ENCODE measurements at places on chromosomes 4 and X.

GRCh38 chrX:155027509-155028066, 944 bp downstream of the FUNDC2 start:
- peak; percentile 67 for DNase-seq

DNA sequence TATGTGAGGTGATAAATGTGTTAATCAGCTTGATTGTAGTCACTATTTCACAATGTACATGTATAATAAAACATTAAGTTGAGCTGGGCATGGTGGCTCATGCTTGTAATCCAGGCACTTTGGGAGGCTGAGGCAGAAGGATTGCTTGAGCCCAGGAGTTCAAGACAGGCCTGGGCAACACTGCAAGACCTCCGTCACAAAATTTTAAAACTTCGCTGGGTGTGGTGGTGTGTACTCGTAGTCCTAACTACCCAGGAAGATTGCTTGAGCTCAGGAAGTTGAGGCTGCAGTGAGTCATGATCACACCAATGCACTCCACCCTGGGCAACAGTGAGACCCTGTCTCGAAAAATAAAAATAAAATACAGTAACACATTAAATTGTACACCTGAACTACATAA, 20.1 kb downstream of the LYAR start:
- DNase-seq, result peak; percentile 42

- DNase-seq, result no peak
Observed at GRCh38 chr4:39522068-39522467, 5.2 kb downstream of the UGDH start.

DNA sequence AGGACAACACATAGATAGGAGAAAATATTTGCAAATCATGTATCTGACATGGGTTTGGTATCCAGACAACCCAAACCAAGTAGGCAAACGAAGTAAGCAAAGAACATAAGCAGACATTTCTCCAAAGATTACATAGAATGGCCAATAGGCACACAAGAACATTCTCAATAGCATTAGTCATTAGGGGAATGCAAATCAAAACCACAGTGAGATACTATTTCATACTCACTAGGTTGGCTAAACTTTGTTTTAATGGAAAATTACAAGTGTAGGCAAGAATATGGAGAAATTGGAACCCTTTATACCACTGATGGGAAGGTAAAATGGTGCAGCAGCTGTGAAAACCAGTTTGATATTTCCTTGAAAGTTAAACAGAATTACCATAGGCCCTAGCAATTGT, 74.7 kb downstream of the CHRNA9 start:
- DNase-seq, result peak; percentile 58

DNA sequence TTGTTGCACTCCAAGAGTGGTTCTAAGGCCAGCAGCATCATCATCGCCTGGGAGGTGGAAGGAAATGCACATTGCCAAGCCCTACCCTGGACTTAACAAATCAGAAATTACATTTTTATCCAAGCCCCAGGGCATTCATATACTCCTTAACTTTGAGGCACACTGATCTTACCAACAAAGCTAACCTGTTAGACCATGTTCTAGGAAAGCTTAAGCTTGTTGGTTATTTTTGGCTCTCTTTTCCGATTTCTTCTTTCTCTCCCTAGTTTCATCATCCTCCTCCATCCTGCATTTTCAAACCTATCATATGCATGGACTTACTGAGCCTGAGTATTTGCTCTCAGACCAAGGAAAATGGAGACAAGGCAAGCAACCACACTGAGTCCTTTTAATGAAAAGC, 133.4 kb downstream of the OPHN1 start:
- DNase-seq, result no peak

- DNase-seq, result peak; percentile 62
Observed at GRCh38 chr4:66558651-66559050, 888.4 kb upstream of the EPHA5 start.

GRCh38 chrX:84188320-84188834, 378 bp upstream of the RPS6KA6 start:
- peak; percentile 57 for DNase-seq

DNA sequence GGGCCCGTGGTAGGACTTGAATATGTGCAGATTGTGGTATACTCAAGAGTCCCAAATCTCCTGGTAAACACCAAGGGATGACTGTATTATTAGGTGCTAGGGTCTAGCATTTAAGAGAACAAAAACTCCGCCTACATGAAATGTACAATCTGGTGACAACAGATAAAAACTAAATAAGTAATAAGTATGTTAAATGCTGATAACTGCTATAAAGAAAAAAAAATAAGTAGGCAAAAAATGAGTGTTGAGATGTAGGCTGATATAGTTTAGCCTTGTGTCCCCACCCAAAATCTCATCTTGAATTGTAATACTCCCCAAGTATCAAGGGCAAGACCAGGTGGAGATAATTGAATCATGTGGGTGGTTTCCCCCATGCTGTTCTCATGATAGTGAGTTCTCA, 23.4 kb downstream of the OTUD4 start:
- no peak for DNase-seq

GRCh38 chrX:151402719-151403390, 5.8 kb downstream of the VMA21 start:
- DNase-seq, result no peak

GRCh38 chr4:61427099-61427817, 227.1 kb downstream of the ADGRL3 start:
- no peak for DNase-seq

DNA sequence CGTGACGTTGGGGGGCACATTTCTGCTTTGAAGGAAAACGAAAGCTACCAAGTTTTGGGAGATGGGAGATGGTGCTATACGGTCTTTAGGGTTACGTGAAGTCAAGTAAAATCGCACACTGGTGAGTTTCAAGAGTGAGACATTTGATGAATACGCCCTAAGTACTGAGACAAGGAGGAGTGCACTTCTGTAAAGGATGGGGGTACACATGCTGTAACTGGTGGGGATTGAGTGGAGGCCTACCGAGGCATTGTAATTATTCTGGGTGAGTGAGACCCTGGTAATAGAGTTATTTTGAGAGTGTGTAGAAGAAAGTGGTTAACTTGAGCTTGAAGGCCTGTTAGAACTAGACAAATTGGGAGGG, 536 bp downstream of the SH3BGRL start:
- peak; percentile 45 for DNase-seq

DNA sequence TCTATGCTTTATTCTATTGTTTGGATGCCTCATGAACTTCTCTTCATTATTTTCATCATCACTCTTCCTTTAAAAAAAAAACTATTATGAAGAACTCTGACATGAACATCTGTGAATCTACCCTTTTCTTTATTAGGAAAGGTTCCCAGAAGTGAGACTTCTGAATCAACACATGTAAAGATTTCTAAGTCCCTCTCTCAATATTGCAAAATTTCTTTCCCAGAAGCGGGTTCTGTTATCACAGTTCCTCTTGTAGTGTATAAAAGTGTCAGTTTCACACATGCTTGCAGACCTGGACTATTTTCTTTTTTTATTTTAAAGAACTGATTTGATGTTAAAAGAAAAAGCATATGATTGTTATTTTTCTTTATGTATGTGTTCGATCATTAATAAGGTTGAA, 330.8 kb upstream of the KLF3 start:
- DNase-seq, result no peak

DNA sequence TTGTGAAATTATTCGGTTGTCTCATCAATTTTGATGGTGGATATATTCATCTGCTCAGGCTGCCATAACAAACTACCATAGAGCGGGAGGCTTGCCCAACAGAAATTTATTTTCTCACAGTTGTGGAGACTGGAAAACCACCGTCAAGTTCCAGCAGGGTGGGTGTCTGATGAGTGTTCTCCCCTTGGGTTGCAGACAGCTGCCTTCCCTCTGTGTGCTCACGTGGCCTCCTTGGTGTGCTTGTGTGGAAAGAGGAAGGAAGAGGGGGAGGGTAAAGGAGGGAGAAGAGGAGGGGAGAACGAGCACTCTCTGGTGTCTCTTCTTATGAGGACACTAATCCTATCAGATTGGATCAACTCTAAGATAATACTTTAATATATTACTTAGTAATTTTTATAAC, 123.8 kb upstream of the TEX13D start:
- no peak for DNase-seq

GRCh38 chrX:1292575-1293290, 24.1 kb downstream of the CSF2RA start:
- DNase-seq, result no peak

GRCh38 chrX:39301036-39301435, 499.8 kb downstream of the MID1IP1 start:
- no peak for DNase-seq

DNA sequence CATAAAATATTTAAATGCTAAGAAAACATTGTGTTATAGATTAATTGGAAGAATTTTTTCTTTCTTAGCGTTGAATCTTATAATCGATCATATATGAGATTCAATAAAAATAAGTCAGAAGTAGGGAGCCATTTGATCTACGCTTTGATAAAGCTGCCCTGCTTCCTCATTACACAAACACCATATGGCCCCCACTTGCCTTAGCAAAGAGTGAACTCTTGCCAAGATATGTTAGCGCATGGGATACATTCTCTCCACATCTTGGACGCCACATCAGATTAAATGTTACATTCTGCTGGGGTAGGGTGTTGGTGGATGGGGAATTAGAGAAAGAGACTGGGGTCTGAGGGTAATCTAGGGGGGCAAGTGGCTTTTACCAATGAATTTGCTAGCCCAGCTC, 207.7 kb upstream of the MID1 start:
- no peak for DNase-seq

- DNase-seq, result no peak
Observed at GRCh38 chr4:139852612-139853269, 187.1 kb downstream of the MGST2 start.

GRCh38 chr4:142585411-142585810, 260.7 kb downstream of the INPP4B start:
- no peak for DNase-seq

- no peak for DNase-seq
Observed at GRCh38 chr4:17589355-17589754, 12.4 kb downstream of the LAP3 start.

- no peak for DNase-seq
Observed at GRCh38 chr4:40747207-40747835, 2.4 kb upstream of the NSUN7 start.

- DNase-seq, result peak; percentile 3
Observed at GRCh38 chr4:162274354-162274753, 110.6 kb upstream of the FSTL5 start.

GRCh38 chr4:46329118-46329976, 60.6 kb downstream of the GABRA2 start:
- DNase-seq, result peak; percentile 30

GRCh38 chr4:108078024-108078733, 88.5 kb downstream of the HADH start:
- no peak for DNase-seq

DNA sequence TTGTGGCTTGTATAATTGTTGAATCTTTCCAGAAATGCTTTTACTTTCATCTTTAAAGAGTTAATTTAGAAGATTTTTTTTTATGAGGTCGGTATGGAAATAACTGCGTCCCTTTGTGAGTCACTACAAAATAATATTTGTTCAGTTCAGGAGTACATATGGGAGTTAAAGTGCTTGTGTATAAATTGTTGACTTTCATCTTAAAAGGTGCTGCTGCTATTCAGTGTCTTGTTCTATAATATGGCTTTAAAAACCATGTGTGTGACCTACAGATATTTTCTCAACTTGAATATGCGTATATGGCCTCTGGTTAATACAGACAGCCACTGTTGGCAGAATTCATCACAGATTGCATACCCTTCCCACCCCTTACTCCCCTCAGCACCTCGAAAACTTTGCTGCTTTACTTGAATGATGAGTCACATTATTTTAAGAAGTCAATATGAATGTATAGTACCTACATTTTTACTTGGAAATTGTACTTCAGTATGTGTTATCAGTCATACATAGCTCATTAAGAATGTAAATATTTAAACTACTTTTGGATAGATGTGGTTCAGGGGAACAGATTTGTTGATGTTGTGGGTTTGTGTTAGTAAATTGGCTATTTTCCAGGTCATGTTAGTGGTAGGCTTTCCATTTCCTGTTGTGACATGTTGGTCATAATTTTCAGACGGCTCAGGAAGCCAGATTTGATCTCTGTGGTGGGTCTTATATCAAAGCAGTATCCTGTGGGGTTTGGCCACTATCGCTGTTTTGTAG, 1.5 kb downstream of the CLCN3 start:
- peak; percentile 59 for DNase-seq

DNA sequence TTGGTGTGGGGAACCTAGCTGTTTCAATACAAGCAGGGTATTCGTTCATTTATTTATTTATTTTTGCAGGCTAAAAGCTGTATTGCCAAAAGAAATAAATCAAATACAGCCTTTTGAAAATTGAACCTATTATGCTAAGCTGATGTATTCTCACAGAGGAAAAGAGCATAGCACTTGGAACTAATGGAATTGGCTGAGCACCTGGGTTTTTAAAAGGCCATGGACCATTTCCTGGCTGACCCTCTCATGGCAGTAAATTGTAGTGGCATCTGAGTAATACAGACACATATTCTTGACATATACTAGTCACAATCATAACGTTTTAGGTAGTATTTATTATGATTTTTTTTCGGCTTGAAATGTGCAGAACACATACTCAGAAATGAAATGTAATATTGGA, 71.8 kb upstream of the ALG13 start:
- no peak for DNase-seq

- no peak for DNase-seq
Observed at GRCh38 chr4:120555058-120555457, 367.5 kb downstream of the PRDM5 start.

- no peak for DNase-seq
Observed at GRCh38 chr4:7827566-7827965, 112.1 kb downstream of the AFAP1 start.

DNA sequence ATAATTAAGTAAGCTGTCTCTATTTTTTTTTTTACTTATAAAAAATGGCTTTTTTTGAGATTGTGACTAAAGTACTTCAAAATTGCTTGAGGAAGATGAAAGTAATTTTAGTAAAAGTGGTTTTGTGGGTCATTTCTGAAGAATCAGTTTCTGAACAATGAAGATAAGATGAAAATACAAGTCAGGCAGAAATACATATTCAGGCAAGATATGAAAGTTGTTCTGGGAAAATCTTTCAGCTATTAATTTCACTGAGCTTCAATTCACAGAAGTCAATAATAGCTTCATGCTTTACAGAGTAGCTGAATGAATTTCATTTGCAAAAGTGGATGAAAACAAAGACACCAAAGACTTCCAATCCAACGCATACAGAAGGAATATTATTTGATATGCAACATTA, 305.2 kb upstream of the ARSJ start:
- no peak for DNase-seq

GRCh38 chr4:108902769-108903168, 139.9 kb upstream of the ETNPPL start:
- DNase-seq, result no peak

GRCh38 chr4:75340561-75340960, 173.6 kb downstream of the RCHY1 start:
- no peak for DNase-seq

DNA sequence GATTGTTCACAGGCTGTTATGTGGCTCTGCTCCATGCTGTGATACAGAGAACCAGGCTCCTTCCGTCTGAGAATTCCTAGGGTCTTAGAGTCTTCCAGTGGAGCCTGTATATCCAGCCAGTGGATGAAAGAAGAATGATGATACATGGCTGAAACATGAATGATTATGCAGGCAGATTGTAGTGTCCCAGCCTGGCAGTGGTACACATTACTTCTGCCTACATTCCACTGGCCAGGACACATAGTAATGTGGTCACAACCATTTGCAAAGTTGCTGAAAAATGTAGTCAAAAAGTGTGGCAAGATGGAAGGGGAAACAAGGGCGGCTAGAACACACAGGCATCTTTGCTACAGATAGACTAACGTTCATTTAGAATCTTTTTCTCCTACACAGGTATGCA, 4.5 kb upstream of the GBA3 start:
- peak; percentile 10 for DNase-seq

GRCh38 chr4:108483079-108483478, 137.3 kb upstream of the RPL34 start:
- peak; percentile 37 for DNase-seq

- DNase-seq, result no peak
Observed at GRCh38 chrX:99549381-99549780, 860.7 kb downstream of the PCDH19 start.

All from astrocyte of the spinal cord (primary cell).